ENCODE measurements at places on chromosomes 6 and 20.

- no peak for DNase-seq
These were observed 23.5 kb upstream of the PAX1 start for GRCh38 chr20:21681922-21682318.

GRCh38 chr6:15441981-15442380 lies 196.1 kb downstream of the JARID2 start:
- no peak for DNase-seq

DNA sequence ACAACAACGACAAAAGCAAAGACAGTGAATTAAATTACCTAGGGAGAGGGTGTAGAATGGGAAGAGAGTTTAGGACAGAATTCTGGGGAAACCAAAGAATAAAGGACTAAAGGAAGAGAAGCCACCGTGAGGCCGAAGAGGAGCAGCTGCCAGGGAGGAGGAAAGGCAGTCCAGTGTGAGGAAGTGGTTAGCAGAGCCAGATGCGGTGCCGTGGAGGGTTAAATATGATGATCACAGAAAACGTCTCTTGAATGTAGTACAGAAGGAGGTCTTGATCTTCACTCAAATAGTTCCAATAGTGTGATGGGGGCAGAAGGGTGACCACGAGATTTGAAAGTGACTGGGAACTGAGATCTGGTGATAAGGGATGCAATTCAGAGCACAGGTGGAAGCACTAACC lies 67.7 kb downstream of the TMEM244 start:
- no peak for DNase-seq

- DNase-seq, result no peak
These were observed 329.1 kb upstream of the QKI start for GRCh38 chr6:163085426-163085825.

DNA sequence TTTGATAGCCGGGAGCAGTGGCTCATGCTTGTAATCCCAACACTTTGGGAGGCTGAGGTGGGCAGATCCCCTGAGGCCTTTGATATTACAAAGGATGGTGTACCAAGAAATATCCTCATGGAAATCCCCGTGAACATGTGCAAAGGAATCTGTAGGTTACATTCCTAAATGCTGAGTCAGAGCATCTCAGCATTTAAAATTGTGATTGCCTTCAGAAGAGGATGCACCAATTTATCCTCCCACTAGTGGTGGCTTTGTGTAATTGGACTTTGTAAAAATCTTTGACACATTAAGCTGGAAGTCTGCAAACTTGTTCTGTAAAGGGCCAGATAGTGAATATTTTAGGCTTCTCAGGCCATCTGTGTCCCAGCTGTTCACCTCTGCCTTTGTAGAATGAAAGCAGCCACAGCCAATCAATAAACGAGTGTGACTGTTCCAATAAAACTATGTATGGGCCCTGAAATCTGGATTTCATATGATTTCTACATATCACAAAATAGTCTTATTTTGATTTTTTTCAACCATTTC lies 11.8 kb downstream of the TMEM14B start:
- DNase-seq, result peak; percentile 83

GRCh38 chr6:57342148-57342669 lies 24.8 kb downstream of the PRIM2 start:
- no peak for DNase-seq

GRCh38 chr20:24485981-24486380 lies 16.6 kb downstream of the SYNDIG1 start:
- no peak for DNase-seq

DNA sequence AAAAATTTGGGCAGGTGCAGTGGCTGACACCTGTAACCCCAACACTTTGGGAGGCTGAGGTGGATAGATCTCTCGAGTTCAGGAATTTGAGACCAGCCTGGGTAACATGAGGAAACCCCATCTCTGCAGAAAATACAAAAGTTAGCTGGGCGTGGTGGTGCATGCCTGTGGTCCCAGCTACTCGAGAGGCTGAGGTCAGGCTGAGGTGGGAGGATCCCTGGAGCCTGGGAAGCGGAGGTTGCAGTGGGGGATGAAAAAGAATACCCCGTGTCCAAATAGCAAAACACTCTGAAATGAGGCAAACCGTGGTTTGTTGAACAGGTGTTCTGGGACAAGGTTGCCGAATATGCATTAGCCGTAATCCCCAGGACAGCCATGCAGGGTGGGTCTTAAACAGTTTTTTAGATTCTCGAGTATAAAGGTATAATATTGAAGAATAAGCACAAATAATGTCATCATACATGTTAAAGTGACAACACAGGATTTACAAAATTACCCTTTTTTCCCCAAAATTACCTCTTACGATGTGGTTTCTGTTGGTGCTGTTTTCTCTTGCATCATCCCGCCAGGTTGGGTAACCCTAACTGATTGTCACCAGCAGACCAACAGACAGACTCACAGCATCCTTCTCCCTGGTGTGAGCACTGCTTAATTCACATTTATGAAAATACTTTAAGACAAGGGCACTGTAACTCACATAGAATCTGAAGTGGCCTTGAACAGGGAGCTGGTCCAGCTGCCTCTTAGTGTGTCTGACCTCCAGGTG lies 9.1 kb downstream of the DNAJC5 start:
- DNase-seq, result no peak

GRCh38 chr6:6407071-6407741 lies 86.7 kb upstream of the F13A1 start:
- no peak for DNase-seq

DNA sequence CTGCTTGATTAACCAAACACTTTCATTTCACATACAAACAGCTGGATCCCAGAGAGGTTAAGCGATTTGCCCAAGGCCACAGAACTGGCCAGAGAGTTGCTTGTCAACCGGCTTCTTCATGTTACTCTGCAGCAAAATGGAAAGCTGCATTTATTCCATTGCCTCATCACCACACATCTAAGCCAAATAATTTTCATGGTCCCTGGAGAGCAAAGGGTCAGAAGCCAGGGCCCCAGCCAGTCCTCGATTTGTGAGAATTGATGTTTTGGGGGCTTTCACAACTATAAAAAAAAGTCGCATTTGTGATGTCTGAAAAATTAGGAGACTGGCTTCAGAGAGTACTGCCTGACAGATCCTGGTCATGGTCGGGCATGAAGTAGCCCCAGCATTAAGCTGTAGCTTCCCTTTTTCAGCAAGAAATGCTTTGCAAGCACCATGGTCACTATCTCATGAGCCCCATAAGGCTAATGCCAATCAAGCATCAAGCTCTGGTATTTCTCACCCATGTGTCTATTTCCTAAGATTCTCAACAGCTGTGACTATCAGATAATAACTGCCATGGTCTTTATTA lies 95.8 kb downstream of the BANF2 start:
- DNase-seq, result no peak

- DNase-seq, result no peak
These were observed 242.5 kb downstream of the ZFAND3 start for GRCh38 chr6:38062066-38062465.

GRCh38 chr6:2184700-2185455 lies 60.5 kb downstream of the GMDS start:
- DNase-seq, result peak; percentile 40

DNA sequence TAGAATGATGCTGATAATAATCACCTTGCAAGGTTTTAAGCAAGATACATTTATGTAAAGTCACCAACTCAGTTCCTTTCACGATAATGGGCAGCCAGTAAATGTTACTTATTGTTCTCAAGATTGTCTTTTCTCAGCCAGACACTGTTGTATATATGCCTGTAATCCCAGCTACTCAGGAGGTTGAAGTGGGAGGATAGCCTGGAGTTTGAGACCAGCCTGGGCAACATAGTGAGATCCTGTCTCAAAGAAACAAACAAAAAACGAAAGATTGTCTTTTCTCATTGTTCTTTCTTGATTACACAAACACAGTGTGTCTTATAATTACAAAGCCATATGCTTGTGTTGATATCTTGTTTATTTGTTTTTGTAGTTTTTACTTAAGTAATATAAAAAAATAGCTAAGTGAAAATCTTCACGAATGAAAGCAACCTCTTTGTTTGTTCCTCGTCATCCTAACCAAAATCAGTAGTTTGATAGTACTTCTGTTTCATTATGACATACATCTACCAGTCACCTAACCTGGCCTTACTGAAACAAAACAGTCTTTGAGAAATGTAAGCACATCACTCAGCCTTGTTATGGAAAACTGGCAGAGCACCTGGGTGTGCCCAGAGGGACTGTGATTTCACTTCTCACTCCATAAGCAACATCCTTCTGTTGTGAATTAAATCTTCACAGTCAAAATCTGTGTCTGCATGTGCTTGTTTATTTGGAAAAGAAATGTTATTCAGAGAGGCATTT lies 436.2 kb upstream of the SOX4 start:
- no peak for DNase-seq

DNA sequence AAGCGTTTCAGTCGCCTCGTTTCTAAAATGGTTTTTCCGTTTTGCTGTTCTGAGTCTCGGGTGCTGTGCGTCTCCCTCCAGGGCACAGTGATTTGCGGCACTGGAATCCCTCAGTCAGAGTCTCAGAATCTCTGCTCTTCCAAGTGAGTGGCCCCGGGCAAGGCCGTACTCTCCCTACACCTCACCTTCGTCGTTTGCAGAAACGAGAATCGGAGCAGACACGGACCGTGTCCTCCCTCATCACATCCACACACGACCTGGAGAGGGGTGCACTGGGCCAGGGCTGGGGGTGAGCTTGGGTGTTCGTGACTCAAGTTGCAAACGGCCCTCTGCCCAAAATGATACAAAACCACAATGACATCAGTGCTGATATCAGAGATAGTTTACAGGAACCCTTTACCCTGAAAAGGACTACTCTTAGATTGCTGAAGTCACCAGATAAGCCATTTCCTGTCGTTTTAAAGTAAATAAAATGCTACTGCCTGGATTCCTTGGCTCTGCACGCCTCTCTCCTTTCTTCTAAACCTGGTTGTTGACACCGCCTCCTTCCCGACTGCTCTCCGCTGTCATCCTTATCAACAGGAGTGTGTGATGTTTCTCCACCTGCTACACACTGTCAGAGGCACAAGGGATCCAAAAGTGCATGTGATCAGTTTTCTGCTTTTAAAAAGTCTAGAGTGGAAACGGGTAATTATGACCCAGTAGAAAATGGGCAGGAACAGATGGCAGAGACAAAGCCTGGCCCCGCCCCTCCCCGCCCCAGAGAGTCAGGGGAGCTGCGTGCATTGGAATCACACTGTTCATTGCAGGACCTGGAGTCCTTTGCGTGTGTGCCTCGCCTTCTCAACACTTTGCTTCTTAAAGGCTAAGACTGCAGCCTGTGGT lies 38.4 kb downstream of the KIF25 start:
- no peak for DNase-seq

GRCh38 chr6:49980898-49981297 lies 11.5 kb upstream of the DEFB113 start:
- no peak for DNase-seq

GRCh38 chr6:19697744-19698290 lies 139.4 kb upstream of the ID4 start:
- DNase-seq, result peak; percentile 64

- DNase-seq, result no peak
These were observed 309.9 kb upstream of the CDYL start for GRCh38 chr6:4466261-4466660.

GRCh38 chr6:166408936-166409755 lies 26.4 kb upstream of the MPC1 start:
- no peak for DNase-seq

DNA sequence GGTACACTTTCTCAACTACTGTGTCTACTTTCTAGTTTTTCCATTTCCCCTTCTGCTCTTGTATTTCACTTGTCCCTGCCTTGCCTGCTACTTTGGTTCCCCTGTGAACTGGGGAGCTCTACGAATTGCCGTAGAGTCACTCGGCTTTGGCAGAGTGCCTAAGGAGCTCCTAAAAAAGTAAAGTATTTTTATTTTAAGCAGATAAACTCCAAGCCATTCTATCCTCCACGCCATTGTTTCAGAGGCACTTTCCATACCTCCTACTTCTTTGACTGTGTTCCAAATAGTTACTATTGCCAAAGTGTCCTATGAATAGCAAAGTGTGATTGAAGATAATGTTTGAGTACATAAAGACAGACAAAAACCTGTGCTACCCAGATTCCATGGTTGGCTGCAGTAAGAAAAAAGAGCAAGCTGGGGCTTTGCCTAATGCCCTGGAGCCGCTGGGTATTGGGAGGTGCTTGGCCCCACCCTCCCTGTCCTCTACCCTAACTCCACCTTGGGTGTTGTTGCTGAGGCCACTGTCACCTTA lies 5.1 kb upstream of the MBOAT1 start:
- no peak for DNase-seq

- DNase-seq, result no peak
These were observed 191.9 kb downstream of the CENPW start for GRCh38 chr6:126531840-126532239.

GRCh38 chr6:35589201-35589739 lies 76.6 kb upstream of the TULP1 start:
- DNase-seq, result no peak

- no peak for DNase-seq
These were observed 136.2 kb downstream of the ERMARD start for GRCh38 chr6:169887529-169888140.

DNA sequence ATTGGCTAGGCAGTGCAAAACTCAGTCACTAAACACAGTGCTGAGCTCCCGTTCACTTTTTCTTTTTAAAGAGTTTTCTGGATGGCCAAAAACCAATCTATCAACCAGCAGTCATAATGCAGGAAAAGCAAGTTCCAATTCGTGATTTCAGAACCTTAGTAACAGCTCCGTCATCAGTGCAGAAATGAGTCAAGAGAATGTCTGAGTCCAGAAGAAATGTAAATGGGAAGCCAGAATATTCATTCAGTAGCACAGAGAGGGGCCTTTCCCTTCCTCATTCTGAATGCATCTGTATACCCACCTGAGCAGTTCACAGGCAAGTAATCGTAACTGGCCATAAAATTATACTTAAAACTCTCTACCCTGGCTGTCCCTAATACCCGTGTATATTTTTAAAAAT lies 20.4 kb downstream of the HUS1B start:
- no peak for DNase-seq

GRCh38 chr6:169042061-169042460 lies 211.6 kb downstream of the THBS2 start:
- DNase-seq, result peak; percentile 35

- DNase-seq, result peak; percentile 47
These were observed 41.4 kb downstream of the MCM8 start for GRCh38 chr20:5991623-5992441.

- DNase-seq, result no peak
These were observed 19.4 kb upstream of the TOX2 start for GRCh38 chr20:43895235-43895634.

DNA sequence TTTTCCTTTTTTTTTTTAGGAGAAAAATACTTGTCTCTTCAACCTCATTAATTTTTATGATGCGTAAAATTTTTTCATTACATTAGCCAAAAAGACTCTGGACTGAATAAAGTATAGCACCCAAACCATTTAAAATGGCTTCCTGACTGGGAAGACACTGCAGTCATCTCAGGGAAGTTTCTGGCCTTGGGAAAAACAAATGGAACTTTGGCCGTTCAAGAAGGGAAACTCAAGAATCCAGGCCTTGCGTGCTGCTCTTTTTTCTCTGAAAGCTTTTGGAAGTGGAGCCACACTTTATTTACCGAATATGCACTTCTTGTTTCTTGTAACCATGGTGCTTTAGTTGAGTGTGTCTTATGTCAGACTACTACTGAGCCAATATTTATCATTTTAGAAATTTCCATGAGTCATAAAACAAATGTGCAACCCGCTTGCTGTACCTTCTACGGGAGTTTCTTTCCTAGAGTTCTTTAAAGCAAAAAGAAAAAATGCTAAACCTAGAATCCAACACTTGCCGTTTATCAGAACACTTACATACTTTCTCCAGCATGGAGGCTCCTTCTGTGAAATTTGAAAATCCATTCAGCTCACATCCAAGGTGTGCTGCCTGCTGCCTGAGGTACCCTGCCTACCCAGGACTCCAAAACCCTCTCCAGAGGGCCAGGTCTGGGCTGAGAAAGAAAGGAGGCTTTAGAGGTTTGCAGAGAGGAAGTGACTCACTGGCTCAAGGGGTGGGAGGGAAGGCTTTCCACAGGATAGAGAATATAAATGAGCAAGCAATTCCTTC lies 11.5 kb upstream of the DSTN start:
- DNase-seq, result peak; percentile 73

All from foreskin fibroblast (primary cell).